CD4-positive, alpha-beta T cell treated with Interleukin-17A for 1 hour (primary cell): ENCODE measurements at places on chromosomes 7 and 10.

GRCh38 chr10:110556296-110556695 is 11.2 kb upstream of the SMC3 start:
- no peak for DNase-seq

GRCh38 chr7:47349401-47349800 is 232.5 kb downstream of the TNS3 start:
- no peak for DNase-seq

- no peak for DNase-seq
Observed at GRCh38 chr10:123751342-123752134, 85.4 kb downstream of the GPR26 start.

- no peak for DNase-seq
Observed at GRCh38 chr10:31397852-31398251, 78.8 kb downstream of the ZEB1 start.

DNA sequence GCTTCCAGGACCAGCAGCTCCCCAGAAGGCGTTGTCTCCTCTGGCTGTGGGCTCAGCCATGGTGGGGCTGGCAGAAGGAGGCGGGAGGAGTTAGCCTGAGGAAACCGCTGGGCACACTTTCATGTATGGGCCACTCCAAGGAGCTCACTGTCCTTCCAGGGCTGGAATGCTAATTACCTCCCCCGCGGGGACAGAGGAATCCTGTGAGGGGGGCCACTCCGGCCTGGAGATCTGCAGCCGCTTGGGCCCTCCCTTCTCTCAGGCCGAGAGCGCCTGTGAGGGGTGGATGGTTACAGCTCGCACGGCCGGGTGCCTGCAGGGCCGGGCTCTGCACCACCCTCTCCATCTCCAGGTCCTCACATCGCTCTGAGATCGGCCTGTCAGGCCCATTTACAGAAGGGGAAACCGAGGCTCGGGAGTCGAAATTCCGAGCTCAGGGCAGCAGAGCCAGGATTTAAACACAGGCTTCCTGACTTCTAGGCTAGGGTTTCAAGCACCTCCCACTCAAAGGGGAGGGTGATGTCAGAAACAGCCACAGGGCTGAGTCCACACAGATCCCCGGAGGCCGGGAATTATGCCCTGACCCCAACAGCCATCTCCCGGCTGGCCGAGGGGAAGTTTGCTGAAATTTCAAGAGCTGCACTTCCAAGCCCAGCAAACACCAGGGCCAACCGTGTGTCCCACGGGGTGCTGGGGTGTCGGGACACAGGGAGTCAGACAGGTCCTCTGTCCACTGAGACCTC is 59.1 kb downstream of the PDGFA start:
- DNase-seq: no peak

- DNase-seq: no peak
Observed at GRCh38 chr7:47833211-47833610, 115.1 kb downstream of the PKD1L1 start.

- no peak for DNase-seq
Observed at GRCh38 chr7:84492098-84493034, 297.8 kb upstream of the SEMA3A start.

- DNase-seq: no peak
Observed at GRCh38 chr10:123042708-123043408, 34.1 kb downstream of the ACADSB start.

- no peak for DNase-seq
Observed at GRCh38 chr10:114315566-114316420, 76.7 kb downstream of the VWA2 start.

DNA sequence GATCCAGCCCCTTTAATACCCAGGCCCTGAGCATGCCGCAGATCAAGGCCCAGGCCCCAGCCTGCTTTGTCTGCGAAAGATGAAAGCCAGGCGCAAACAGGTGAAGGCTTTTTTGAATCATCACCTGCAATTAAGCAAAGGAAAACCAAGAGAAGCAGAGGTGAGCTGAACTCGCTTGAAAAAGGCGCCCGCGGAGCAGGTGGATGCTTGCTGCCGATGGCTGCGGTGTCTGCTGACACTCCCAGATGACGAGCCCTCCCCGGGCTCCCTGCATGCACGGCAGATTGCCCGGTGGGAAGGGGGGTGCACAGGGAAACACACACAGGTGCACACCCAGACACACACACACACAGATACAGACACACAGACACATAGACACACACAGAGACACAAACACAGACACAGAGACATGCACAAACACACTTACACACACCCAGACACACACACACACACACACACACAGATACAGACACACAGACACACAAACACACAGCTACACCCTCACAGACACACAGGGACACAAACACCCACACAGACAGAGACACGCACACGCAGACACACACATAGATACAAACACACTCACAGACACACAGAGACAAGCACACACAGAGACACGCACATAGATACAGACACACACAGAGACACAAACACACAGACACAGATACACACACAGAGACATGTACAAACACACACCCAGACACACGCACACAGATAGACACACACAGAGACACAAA is 142.6 kb upstream of the RNF32 start:
- DNase-seq: no peak

GRCh38 chr7:111763221-111763801 is 201.0 kb upstream of the IMMP2L start:
- DNase-seq: no peak

GRCh38 chr7:17371671-17372524 is 73.4 kb downstream of the AHR start:
- no peak for DNase-seq

DNA sequence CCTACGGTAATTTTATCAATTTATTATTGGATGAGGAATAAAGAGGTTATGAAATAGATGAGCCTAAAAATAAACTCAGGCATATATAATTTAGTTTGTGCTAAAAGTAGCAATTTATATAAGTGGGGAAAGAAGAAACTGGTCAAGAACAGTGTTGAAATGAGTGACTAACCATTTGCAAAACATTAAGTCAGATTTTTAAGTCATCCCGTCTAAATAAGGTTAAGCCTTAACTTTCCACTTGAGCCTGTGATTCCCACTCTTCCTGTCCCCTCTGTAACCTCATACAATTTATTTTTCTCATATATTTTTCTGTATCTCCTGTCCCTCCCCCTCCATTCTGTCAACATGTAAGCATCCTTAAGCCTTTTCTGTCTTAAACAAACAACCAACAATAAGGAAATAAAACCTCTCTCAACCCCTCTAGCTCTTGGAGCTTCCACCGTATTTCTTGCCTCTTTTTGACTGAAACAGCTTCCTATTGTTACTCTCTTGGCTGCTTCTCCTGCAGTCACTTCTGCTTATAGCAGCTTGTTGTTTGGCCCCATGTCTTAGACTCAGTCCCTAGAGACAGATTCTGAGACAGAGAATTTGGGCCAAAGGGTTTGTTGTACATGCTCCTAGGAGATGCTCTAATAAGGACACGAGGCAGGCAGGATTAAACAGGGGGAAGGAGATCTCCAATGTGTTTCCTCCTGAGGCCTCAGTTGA is 109.7 kb downstream of the GNAI1 start:
- no peak for DNase-seq

DNA sequence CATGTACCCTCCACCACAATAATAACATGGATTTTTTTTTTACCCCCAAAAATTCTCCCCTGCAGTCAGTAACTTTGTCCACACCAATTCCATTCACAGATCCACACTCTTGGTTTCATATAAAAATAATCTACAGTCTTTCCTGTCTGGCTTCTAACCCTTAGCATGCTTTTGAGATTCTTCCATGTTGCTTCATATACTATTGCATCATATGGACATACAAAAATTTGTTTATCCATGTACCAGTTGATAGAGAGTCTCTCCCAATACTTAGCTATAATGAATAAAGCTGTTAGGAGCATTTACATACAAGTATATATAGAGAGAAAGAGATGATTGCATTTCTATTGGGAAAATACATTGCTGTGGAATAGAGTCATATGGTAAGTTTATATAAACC is 575.0 kb downstream of the XPNPEP1 start:
- no peak for DNase-seq

DNA sequence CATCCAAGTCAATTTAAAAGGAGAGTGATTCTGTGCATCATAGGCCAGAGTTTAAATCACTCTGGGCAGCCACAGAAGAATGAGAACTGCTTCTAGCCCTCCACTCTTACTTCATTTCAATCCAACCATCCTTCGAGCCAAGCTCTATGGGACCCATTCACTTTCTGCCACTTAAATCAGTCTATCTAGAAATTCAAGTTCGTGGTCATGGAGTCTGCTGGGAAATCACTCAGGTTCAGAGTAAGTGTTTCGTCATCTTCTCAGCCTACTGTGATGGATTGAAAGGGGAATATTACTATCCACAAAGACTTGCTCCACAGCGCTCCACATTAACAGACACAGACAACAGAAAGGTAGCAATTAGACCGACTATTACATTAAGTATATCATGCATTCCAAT is 4.6 kb downstream of the DCLRE1C start:
- DNase-seq: no peak

DNA sequence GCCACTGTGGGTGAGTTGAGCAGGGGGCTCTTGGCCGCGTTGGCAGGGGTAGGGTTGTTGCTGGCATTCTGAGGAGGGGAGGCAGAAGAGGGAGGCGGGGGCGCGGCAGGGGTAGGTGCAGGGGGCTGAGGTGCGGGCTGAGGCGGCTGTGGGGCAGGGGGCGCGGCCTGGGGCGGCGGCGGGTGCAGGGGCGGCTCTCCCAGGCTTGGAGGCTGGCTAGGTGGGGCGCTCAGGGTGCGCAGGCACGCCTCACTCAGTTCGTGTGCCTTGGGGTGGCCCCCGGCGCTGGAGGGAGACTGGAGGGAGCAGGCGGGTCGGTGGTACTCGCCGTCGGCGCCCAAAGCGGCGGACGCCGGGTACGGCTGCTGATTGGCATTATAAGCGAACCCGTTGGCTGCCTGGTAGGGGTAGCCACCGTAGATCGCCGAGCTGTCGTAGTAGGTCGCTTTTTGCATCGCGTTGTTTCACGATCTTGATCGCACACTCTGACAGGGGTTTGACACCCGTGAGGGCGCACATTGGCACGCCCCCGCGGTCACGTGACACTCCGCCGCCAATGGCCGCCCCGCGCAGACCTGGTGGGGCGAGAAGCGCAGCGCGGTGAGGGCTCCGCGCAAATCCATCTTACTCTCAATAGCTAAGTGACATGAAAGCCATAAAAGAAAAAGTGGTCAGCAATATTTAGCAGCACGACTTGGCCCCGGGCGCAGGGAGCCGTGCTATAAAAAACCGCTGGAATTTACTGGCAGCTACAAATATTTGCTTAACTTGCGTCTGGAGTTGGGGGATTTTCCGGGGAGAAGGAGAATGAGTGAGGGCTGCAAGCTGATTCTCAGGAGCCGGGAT is 7.9 kb upstream of the HOXA2 start:
- DNase-seq: no peak

GRCh38 chr10:131703941-131704340 is 196.9 kb upstream of the PPP2R2D start:
- no peak for DNase-seq

DNA sequence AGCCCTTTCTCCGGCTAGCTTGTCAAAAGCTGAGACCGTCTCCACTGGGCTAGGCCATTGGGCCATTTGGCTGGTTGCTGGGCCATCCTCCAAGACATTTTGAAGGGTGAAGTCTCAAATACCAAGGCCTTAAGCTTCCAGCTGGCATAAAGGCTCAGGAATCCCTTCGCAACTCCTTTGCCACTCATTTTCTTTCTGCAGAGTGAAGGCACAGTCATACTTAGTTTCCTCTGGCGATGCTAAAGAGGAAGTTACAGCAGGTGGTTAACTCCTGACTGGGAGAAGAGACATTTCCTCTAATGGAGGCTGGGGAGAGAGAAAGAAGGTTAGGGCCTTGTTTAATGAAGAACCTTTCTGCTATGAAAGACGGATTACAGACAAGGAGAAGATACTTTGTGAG is 4.8 kb upstream of the REPIN1 start:
- no peak for DNase-seq

GRCh38 chr10:127227663-127228062 is 31.3 kb upstream of the INSYN2A start:
- DNase-seq: no peak

- DNase-seq: no peak
Observed at GRCh38 chr7:26614503-26614902, 249.9 kb downstream of the SKAP2 start.
